Activated B cell treated with CpG ODN at 0.5 μM for 24 hours (primary cell): ENCODE measurements at places on chromosomes 4 and X.

DNA sequence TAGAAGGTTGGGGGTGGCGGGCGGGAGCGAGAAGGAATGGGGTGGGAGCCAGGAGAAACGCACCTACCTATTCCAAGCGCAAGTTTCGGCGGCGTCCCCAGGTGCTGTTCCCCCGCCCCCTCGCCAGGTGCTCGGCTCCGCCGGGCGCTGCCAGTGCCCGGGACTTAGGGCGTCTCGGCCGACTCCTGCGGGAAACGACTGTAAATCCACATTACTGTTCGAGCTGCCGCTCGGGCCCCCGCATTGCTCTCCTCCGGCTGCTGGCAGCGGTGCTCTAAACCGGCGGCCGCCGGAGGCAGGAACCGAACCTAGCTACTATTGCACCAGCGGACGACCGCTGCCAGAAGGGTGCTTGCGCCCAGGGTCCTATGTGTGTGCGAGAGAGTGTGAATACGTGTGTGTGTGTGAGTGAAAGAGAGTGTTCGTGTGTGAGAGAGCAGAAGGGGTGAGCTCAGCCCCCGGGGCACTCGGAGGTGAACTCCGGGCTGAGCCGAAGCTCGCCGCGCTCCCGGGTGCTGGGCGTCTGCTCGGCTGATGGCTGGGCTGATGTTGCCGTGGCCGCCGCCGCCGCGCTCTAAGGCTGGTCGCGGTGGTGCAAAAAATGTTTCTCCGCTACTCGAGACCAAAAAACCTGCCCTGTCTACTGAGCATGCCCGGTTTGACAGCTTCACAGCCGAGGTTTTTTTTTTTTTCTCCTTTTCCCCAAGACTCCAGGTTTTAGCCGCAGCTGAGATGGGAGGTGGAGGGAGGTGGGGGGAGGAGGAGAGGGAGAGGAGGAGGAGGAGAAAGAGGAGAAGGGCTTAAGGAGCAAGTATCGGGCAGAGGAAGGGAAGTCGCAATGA is 115.7 kb upstream of the TEX13C start:
- peaks cover 3% of the 10 kb centered on the region for H3K4me1 ChIP-seq
- no peak for DNase-seq
- H3K36me3 ChIP-seq: no peaks in the 10 kb centered on the region
- H3K27me3 ChIP-seq: peaks cover 20% of the 10 kb centered on the region
- no peak overlapping the region for H3K4me3 ChIP-seq

- H3K4me3 ChIP-seq: no peak overlapping the region
- no peaks in the 10 kb centered on the region for H3K36me3 ChIP-seq
- no peaks in the 10 kb centered on the region for H3K4me1 ChIP-seq
- H3K27ac ChIP-seq: no peak overlapping the region
- DNase-seq: no peak
Observed at GRCh38 chrX:22963196-22963595, 36.6 kb upstream of the DDX53 start.

GRCh38 chrX:68387776-68388175 is 45.5 kb downstream of the OPHN1 start:
- no peak overlapping the region for H3K27ac ChIP-seq
- H3K4me3 ChIP-seq: no peak overlapping the region
- no peak for DNase-seq

- no peak overlapping the region for H3K4me3 ChIP-seq
- no peaks in the 10 kb centered on the region for H3K4me1 ChIP-seq
- no peak for DNase-seq
- no peak overlapping the region for H3K27ac ChIP-seq
- H3K36me3 ChIP-seq: no peaks in the 10 kb centered on the region
Observed at GRCh38 chr4:88333741-88334405, 44.8 kb upstream of the HERC6 start.
